NB4 (cell line): ENCODE measurements at places on chromosomes 3 and 15.

DNA sequence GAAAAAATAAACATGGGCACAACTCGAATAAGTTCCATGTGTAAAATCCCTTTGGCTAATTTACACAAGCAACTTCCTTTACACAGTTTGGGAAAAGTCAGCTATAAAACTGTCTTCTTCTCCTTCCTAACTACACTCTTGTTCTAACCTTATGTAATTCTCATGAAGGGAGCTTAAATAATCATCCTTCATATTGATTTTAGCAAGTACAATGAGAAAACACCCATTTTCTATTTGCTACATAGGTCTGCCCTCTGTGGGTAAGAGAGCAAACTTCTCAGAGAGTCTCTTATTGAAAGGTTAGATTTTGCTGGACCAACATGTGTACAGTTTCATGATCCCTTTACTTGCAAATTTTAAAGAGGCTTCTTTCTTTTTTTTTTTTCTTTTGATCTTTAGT, 398.5 kb downstream of the ROBO1 start:
- no peak for DNase-seq

DNA sequence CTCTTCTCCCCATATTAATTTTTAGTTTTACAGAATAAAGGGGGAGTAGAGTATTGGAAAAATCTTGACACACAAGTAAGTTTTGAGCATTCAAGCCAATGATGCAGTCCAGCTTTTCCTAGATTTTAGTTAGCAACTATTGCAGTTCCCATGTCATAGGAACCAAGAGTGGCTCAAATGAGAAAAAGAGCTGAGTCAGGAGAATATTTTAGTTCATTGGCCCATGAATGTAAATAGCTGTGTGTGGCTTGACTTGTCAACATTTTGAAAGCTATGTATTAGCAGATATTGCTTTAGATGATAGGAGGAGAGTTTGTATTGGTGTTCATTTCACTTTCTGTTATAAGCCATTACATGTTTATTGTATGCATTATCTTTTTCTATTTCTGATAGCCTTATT, 853.7 kb downstream of the PLOD2 start:
- DNase-seq, result no peak

- peak; percentile 27 for DNase-seq
These were observed 9.4 kb downstream of the TMOD2 start for GRCh38 chr15:51760805-51761204.

DNA sequence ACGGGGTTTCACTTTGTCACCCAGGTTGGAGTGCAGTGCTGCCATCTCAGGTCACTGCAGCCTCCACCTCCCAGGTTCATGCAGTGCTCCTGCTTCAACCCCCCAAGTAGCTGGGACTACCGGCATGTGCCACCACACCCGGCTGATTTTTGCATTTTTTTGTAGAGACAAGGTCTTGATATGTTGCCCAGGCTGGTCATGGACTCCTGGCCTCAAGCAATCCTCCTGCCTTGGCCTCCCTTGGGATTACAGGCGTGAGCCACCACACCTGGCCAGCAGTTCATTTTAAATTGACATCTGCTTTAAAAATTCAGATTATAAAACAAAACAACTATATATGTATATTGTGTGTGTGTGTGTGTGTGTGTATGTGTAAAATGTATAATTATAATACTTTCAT, 38.3 kb downstream of the CALML4 start:
- no peak for DNase-seq

DNA sequence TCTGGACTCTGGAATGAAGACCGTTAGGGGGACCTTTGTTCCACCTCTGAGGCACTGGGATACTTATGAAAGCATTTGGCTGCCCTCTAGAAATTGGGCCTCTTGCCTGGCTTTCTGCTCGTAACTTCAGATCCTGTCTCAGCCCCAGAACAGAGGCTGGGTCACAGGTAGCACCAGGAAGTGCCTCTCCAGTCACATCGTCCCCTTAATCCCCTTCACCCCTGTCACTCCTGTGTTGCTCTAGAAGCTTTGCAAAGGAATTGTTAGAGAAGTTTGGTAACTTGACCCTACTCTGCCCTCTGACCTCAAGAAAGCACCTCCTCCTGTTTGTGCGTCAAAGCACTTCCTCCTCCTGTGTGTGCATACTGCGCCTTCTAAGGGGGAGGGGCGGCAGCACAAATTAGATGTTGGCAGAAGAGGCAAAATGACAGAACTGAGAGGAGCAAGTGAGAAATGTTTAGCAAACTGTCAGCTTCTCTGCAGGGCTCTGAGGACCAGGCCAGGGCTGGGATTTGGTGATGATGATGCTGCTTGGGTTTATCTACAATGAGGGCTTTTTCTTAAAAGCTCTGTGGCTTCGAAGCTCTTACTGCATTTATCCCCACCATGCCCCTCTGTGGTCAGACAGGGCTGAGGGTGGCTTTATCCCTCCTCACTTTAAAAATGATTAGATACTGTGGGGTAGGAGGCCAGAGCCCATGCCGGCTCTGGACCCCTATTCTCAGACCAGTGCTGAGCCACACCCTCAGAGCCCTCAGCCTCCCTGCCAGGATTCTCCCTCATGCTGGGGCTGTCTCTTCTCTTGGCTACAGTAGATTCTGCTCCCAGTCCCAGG, 76.2 kb downstream of the LARS2 start:
- DNase-seq, result peak; percentile 75

DNA sequence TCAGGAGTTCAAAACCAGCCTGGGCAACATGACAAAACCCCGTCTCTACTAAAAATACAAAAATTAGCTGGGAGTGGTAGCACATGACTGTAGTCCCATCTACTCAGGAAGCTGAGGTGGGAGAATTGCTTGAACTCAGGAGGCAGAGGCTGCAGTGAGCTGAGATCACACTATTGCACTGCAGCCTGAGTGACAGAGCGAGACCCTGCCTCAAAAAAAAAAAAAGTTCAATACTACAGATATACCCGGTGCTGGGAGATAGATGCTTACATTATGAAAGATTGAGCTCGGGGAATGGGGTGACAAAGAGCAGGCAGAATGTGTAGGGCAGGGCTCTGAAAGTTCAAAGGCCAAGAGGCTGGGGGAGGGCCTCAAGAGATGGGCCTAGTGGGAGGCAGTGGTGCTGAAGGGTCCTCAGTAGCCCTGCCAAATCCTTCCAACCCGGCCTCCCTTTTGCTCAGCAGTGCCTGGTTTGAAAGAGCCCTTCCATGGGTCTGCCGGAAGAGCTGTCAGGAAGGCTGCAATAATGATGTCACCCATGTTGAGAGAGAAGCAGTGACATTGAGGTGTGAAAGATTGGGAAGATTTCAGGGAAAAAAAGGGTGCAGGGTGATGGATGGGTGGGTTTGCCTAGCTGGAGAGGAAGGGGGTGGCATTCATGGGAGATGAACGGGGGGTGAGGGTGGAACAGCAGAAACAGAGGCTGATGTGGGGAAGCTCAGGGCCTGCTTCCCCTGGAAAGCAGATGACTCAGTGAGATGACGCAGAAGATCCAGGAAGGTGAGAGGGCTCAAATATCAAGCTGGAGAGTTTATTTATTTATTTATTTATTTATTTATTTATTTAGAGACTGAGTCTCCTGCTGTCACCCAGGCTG, 20.0 kb upstream of the IREB2 start:
- no peak for DNase-seq

DNA sequence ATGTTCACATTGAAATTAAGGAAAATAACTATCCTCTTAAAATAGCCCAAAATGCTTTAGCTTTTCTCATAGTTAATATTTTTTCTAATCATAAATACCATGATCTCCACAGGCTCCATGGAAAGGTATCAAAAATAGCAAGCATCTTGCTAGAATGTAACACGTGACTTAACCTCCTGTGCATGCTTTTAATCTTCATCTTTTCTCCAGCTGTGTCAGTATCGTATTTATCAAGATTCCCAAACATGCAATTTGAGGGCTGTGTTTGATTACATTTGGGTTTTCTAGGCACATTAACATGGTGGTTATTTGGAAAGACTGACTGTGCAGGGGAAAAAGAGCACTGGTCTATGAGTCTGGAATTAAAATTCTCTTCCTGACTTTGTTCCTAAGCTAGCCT, 472.5 kb upstream of the MCTP2 start:
- no peak for DNase-seq

- no peak for DNase-seq
These were observed 42.9 kb upstream of the LMCD1 start for GRCh38 chr3:8458711-8459110.

- DNase-seq, result no peak
These were observed 456.6 kb downstream of the SHQ1 start for GRCh38 chr3:72391659-72392058.

GRCh38 chr3:56702490-56703315, 19.6 kb upstream of the TASOR start:
- peak; percentile 70 for DNase-seq

DNA sequence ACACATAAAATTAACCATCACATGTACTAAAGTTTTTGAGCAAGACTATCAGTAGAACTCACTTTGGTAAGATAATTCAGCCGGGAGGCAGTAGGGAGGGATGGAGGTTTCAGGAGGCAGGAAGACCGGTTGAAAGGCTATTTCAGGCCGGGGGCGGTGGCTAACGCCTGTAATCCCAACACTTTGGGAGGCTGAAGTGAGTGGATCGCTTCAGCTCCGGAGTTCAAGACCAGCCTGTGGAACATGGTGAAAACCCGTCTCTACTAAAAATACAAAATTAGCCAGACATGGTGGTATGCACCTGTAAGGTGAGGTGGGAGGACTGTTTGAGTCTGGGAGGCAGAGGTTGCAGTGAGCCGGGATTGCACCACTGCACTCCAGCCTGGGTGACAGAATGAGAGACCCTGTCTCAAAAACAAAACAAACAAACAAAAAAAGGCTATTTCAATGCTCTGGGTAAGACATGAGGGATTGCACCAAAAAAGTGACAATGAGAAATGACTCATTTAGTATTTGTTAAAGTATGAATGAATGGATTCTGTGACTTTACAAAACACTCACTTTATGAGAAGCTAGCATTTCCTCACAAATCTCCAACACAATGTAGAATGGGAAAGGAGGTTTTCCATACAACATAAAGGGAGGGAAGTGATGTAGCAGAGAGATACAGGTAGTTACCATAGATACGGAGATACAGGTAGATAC, 43.9 kb downstream of the SH3BP5 start:
- DNase-seq, result no peak

DNA sequence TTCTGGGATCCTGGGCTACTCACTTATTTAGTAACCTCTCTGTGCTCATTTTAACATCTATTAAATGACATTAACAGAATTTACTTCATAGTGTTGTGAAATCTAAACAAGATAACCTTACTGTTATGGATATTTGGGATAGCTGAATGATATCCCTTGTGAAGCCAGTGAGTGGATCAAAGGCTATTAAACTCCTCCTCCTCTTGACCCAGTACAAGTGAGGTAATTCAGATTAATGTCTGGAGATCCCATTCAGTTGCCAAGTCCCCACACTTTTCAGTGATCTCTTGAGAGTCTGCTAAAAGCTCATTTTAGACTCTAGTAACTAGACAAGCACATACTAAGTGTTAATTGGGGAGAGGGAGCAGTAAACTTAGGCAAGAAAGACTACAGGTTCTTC, 2.5 kb upstream of the ANKRD28 start:
- no peak for DNase-seq

- no peak for DNase-seq
These were observed 40.6 kb downstream of the ADAMTSL3 start for GRCh38 chr15:83694536-83694935.

DNA sequence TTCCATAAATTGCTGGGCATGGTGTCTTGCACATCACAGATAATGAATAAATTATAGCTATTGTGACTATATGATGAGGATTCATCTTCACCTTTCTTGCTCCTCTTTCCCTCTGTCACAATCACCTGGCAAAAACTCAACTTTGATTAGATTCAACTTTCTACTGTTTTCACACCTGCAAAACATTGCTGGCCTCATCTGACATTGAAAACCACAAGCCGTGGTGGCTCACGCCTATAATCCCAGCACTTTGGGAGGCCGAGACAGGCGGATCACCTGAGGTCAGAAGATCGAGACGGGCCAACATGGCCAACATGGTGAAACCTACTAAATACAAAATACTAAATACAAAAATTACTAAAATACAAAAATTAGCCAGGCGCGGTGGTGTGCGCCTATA, 12.7 kb upstream of the PEX5L start:
- DNase-seq, result no peak

DNA sequence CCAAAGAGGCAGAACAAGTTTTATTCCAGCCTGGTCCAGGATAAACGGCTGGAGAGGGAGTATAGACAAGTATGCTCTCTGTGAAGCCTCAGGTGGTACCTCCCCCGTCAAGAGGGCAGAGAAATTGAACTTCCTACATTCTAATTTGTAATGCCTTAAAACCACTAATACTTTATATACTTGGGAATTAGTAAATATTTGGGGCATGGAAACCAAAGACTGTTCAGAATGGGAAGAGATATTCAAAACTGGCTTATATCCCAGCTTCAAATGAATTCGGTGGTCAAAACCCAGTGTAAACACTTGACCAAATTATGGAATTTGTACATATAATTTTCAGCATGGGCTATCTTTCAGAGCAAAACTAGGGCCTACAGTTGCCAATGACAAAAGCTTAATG, 122.6 kb downstream of the FBN1 start:
- DNase-seq, result no peak

DNA sequence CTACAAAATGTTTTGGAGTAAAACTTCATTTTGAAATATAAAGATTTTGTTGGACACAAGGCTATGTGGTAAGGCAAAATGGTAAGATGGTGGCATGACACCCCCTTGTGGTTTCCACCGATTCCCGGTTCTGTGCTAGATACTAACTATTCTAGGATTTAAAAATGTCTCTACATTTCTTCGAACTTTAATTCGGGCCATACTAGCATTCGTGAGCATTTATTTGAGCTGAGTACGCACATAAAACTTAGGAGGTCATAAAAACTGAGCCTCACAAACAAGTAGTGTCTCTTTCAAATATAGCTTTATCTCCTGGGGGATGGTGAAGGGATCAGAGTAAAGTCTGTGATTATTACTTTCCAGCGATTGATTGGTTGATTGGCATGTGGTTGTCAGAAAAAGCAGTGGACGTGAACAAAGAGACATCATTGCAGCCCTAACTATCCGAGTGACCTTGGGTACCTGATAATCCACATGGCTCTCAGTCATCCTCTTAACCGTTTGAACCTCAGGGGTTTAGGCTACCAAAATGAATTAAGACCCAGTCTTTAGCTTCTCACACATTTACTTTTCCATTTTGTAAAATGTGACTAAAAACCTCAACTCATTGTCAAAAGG, 1.1 kb upstream of the ZNF639 start:
- peak; percentile 61 for DNase-seq

GRCh38 chr15:66993090-66993489, 72.3 kb upstream of the SMAD3 start:
- no peak for DNase-seq
